Head of caudate nucleus (tissue), 42 donors: ENCODE measurements at places on chromosomes 12 and 14.

DNA sequence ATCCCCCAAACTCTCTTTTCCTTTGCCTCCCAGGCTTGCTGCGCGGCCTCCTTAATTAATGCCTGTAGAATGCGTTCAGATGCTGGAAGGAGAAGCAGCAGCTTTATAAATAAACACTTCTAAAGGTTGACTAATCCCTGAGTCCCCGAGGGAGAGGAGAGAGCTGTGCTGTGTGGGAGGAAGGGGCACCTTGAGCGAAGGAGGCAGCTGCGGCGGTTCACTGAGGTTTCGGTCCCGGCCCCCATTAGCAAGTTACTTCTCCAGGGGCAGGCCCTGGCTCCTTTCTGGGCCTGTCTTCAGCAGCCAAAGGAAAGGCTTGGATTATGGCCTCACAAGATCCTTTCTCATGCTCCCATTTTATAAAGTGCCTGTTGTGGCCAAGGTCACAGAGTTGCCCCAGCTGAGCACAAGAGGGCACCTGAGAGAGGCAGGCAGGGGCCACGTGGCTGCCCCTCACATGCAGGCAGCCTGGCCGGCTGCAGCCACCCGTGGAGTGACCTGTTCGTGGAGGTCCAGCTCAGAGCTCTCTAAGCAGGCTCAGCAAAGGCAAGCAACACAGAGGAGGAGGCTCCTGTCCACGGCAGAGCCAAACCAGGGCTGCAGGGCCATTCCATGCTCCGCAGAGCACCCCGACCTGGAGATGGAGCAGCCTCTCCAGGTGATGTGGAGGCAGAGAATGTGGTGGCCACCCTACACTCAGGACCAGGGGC lies 15.0 kb upstream of the CACNA2D4 start:
- DNase-seq: peak; percentile 49

DNA sequence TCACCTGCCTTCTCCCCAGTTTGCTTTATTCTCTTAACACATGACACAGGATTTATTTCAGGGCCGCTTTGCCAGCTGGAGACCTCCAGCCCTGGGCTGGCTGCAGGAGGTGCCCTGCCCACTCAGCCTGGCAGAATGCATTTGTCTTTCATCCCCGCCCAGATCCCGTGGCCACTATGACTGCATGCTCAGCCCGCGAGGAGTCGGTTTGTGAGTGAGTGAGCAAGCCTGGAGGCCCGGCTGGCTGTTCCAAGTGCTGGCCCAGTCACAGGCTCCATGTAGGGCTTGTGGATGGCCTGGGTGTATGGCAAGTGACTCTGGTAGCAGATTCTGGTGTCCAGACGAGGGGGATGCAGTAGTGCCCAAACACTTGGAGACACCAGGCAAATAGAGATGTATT lies 2.1 kb downstream of the TDP1 start:
- peak; percentile 39 for DNase-seq

DNA sequence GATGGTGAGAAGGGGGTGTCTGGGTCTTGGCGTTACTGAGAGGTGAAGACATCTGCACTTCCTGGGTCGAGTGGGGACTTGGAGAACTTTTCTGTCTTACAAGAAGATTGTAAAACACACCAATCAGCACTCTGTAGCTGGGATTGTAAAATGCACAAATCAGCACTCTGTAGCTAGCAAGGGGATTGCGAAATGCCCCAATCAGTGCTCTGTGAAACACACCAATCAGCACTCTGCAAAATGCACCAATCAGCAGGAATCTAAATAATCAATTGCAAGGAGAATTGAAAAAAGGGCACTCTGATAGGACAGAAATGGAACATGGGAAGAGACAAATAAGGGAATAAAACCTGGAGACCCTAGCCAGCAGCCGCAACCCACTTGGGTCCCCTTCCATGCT lies 376.1 kb upstream of the SFSWAP start:
- no peak for DNase-seq

DNA sequence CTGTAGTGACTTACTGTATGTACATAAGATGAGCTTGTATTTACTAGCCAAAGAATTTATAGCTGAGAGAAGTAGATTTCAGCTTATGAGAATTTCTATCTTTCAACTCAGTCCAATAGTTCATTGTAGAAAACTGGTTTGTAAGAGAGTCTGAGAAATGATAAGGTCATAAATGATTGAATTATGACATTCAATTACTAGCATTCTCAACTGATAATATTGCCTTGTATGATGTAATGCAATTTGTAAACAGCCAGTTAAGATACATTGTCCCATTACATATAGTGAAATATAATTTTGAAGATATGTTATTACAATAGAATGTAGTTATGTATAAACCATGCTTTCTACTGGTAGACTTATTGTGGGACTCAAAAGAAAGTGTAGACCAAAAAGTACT lies 42.5 kb upstream of the STRAP start:
- no peak for DNase-seq

GRCh38 chr14:34134484-34134883 lies 183.6 kb upstream of the EGLN3 start:
- DNase-seq: no peak

- no peak for DNase-seq
Observed at GRCh38 chr14:104732931-104733681, 9.1 kb downstream of the ADSS1 start.

- no peak for DNase-seq
Observed at GRCh38 chr14:90560558-90560957, 163.7 kb downstream of the CALM1 start.

DNA sequence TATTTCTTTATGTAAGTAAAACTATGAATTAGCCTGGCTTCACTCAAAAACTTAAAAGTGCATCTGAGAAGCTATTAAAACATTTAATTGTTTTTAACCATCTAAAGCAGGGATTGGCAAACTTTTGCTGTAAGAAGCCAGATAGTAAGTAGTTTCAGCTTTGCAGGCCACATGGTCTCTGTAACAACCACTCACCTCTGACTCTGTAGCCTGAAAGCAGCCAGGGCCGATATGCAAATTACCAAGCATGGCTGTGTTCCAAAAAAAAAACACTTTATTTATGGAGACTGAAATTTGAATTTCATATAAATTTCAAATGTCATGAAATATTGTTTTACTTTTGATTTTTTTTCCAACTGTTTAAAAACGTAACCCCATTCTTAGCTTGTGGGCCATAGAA lies 95.3 kb downstream of the CIT start:
- DNase-seq: no peak

DNA sequence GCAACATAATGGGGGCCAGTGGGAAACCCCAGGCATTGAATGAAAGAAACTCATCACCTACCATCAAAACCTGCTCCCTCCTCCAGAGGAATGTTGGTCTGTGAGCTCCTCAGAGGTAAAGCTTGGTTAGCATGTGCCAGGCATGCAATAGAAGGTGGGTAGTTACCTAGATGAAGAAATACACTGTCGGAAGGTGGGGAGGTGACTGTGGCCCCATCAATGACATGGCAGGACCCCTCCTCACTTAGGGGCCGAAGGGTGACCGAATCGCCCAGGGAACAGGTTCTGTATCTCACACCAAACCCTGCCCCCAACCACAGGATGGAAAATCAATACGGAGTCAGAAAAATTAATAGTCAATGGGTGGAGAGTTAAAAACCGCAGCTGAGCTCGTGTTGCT lies 135.6 kb downstream of the BCL11B start:
- no peak for DNase-seq

DNA sequence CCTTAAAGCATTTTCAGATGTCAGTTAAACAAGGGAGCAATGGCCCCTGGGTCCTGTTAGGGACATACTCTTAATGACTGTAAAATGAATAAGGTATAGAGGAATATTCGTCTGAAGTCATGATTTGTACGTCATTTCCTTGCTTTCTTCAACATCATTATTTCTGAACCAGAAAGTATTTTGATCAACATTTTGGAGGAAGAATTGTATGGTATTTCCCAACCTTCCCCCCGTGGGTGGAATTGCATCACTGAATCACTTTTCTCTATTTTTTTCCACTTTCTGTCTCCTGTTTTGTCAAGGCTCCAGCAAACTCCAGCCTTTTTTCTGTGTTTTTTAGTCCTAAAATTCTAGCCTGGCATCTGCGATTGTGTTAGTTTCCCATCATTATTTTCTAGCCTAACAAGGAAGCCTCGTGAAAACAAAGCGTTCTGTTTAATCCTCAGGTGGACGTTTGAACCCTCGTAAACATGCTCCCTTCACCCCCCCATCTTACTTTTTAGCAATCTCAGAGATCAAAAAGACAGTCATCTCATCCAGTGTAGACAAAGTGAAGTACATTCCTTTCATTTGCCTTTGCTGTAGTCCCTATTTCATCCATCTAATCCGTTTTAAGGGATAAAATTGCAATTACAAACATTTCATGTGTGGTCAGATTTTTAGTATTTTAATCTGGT lies 62.3 kb downstream of the ETV6 start:
- no peak for DNase-seq

DNA sequence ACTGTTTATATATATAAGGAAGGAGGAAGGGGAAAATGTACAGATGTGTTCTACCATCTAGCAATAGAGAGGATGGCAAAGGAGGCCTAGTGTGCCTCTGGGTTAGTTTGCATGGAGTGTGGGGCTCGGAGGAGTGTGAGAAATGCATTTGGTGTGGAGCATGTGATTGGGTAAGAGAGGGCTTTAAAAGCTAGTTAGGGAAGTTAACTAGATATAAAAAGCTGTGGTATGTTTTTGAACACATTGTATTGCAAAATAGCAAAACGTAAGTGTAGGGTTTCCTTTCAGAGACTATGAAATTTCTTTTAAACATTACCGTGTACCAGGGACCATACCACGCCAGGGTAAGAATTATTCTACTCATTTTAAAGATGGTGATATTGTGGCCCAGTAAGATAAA lies 53.3 kb upstream of the STXBP6 start:
- DNase-seq: no peak

- no peak for DNase-seq
Observed at GRCh38 chr12:52415870-52416750, 10.0 kb upstream of the KRT82 start.

- DNase-seq: no peak
Observed at GRCh38 chr14:22977684-22978486, 4.5 kb downstream of the AJUBA start.

DNA sequence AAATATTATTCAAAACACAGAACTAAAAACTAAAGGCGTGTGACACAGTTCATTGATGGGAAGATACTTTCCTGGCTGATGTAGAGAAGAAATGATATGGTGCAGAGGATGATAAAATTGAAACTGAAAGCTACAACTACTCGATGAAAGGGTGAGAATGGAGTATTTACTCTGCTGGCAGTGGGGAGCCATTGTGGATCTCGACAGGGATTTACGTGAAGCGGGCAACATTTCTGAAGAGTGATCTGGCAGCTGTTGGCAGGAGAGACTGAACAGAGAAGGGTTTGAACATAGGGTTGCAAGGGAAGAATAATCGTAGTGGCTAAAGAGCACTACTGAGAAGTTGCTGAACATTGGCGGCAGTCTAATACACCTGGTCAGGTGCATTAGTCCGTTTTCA lies 464.9 kb downstream of the PDZRN4 start:
- DNase-seq: no peak

DNA sequence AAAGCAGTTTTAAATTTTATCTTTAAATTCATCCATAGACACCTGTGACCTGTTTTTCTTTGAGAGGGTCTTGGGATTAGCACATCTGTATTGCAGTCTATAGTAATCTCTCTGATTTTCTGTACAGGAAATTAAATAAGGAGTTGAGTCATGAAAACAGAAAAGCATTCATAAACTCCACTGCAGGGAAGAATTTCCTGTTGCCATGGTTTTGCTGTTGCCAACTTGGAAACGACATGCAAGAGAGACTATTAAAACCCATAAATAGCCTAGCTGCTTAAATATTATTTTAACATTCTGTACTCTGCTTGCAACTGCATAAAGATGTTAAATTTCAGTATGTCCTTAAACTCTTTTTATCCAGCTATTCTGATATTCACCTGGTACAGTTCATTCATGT lies 281.0 kb upstream of the RGS6 start:
- DNase-seq: peak; percentile 55

DNA sequence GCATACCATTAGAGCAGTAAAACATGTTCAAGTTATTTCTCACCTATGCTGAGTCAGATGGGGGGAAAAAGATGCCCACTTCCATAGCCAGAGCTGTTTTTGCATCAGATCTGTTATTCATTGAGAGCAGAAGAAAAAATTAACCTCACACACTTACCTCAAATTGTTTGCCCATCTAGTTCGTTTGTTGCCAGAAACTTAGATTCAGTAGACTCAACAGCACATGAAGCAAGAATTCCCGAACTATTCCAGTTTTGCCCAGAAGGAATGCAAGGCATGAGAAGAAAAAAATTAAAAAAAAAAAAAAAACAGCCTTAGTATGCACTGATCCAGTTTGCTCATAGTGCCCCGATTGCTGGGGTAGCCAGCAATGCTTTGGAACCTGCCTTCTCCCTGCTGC lies 12.4 kb upstream of the DPF3 start:
- no peak for DNase-seq
